ENCODE measurements at places on chromosomes 12 and 14.

DNA sequence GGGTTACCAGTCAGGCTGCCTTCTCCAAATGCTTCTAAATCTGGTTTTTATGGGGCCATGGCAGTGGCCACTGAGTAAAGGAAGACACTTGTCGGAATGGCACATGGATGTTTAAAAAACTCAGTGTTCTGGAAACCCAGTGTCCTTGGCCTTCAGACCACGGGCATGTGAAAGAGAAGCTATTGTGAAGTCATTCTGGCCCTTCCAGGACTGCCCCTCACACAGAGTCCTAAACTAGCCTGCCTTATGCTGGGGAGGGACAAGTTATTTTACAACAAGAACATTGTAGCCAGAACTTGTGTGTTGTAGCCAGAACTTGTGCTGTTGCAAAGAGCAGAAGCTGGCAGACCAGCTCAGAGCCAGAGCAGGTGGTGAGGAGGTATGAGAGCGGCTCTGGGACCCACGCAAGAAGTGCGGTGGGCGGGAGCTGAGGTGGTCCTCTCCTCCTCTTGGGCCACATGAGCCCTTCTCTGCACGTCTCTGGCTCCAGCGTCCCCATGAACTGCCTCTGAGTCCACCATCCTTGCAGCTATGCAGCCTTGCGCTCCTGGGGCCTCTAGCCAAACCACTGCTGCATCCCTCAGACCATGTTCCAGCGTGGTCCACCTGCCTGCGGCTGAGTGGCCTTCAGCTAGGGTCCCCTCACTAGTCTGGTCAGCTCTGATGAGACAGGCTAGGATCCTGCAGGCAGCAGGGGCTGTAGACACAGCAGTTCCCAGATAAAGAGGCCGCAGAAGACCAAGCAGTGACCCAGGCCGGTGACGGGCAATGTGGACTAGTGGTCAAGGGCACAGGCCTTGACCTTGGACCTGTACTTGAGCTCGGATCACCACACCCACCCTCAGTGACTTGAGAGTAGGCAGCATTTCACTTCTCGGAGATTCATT, 32.5 kb downstream of the MMAB start:
- no peak for DNase-seq
- no peak overlapping the region for H3K27ac ChIP-seq
- H3K36me3 ChIP-seq: peaks cover 13% of the 10 kb centered on the region
- H3K27me3 ChIP-seq: no peaks in the 10 kb centered on the region
- H3K4me1 ChIP-seq: peaks cover 6% of the 10 kb centered on the region

DNA sequence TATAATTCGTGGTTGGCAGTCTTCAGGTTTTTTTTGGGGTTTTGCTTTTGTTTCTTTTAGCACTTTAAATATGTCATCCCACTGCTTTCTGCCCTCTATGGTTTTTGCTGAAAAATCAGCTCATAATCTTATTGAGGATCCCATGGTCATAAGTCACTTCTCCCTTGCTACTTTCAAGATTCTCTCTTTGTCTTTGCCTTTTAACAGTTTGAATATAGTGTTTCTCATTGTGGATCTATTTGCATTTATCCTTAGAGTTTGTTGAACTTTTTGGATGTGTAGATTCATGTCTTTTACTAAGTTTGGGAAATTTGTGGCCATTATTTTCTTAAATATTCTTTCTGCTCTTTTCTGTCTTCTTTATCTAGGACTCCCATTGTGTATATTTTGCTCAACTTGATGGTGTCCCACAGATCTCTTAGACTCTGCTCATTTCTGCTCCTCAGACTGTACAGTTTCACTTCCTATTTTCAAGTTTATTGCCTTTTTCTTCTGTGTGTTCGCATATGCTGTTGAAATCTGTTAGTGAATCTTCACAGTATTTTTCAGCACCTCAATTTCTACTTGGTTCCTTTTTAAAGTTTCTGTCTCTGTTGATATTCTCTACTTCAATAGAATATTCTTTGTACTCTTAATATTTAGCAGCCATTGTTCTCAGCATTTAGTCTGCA, 70.8 kb downstream of the WNK1 start:
- H3K4me3 ChIP-seq: no peak overlapping the region
- H3K27ac ChIP-seq: no peak overlapping the region
- no peaks in the 10 kb centered on the region for H3K27me3 ChIP-seq
- no peak for DNase-seq
- H3K4me1 ChIP-seq: peaks cover 12% of the 10 kb centered on the region

DNA sequence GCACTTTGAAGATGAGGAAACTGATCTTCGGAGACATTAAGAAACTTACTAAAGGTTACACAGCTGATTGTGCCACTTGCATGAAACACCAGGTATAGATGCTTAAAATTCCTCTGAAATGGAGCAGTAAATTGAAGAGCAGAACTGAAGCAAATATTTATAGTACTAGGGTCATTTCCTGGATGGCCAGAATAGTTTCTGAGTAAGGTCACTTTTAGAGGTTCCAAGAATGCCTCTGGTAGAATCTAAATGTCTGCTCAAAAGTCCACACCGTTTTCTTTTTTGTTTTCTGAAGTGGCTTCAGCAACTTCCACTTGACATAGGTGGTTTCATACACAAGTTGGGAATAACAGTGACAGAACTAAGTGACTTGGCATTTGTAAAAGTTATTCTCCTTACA, 19.4 kb downstream of the TPH2 start:
- no peaks in the 10 kb centered on the region for H3K4me1 ChIP-seq
- no peaks in the 10 kb centered on the region for H3K36me3 ChIP-seq
- no peak for DNase-seq
- no peaks in the 10 kb centered on the region for H3K27me3 ChIP-seq
- H3K27ac ChIP-seq: no peak overlapping the region

DNA sequence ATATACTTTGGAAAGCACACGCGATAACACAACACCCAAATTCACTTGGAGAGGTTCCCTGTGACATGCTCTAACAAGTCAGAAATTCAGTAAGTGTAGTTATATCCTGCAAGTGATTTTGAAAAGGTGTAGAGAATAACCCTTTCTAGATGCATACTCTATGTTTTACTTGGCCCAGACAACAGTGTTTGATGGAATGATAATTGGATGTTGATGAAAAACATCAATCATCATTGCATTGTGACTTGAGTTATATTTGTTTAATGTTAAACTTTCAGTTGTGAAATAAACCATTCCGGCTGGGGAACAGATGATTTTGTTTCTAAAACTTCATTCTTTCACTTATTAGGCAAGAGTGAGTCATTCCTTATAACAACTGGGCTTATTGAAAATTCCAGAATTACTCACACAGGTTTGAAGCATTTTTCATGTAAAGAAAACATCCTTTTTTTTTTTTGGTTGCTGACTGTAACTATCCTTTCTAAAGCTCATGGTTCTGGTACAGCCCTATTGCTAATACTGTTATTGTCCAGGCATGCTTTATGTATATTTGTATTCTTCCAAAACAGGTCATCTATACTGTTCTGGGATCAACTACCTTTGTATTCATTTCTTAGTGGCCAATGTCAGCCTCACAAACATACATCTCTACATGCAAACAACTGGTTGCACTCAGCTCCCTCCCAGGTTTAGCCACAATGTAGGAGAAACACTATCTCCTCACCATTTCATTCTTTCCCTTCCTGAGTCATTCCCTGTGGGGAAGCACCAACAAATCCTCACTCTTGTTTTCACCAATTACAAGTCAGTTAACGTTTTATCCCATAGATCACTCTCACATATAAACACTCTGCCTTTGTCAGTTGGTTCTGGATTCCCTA, 121.2 kb upstream of the LRIG3 start:
- peak; percentile 45 for DNase-seq
- H3K27me3 ChIP-seq: no peaks in the 10 kb centered on the region
- H3K4me1 ChIP-seq: no peaks in the 10 kb centered on the region

- no peaks in the 10 kb centered on the region for H3K27me3 ChIP-seq
- no peak for DNase-seq
- no peak overlapping the region for H3K4me3 ChIP-seq
- H3K36me3 ChIP-seq: no peaks in the 10 kb centered on the region
These were observed 524.8 kb downstream of the SOX5 start for GRCh38 chr12:23424685-23425084.

DNA sequence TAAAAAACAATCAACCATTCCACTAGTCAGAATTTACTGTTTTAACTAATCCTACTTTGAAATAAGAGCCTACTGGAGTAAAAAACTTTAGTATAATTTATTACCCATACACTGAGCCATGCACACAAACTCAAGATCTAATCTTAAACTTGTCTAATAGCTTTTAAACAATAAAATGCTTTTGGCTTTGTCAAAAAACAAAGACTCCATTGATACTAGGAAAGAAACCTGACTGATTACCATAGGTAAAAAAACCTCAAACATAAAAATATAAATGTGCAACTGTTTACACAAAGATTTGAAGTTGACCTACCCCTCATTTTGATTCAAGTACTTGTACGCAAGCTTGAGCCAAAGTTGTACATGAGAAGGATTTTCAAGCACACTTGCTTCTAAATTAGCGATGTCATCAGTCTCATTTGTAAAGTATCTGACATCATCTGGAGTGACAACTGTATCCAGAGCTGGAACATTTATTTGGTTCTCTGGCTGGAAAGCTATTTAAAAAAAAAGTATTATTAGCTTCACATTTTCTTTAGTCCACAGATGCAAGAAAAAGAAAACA, 36.1 kb downstream of the ZFC3H1 start:
- H3K4me1 ChIP-seq: no peaks in the 10 kb centered on the region
- peaks cover 100% of the 10 kb centered on the region for H3K36me3 ChIP-seq
- H3K4me3 ChIP-seq: no peak overlapping the region

GRCh38 chr12:46451276-46452021, 78.9 kb upstream of the SLC38A2 start:
- H3K27ac ChIP-seq: no peak overlapping the region
- no peaks in the 10 kb centered on the region for H3K36me3 ChIP-seq
- peaks cover 5% of the 10 kb centered on the region for H3K4me1 ChIP-seq
- no peaks in the 10 kb centered on the region for H3K27me3 ChIP-seq

- no peaks in the 10 kb centered on the region for H3K4me1 ChIP-seq
- H3K27ac ChIP-seq: no peak overlapping the region
- no peaks in the 10 kb centered on the region for H3K27me3 ChIP-seq
- no peaks in the 10 kb centered on the region for H3K36me3 ChIP-seq
- DNase-seq: no peak
- no peak overlapping the region for H3K4me3 ChIP-seq
These were observed 9.8 kb upstream of the C12orf42 start for GRCh38 chr12:103505371-103506236.

- DNase-seq: no peak
- H3K36me3 ChIP-seq: no peaks in the 10 kb centered on the region
- H3K27ac ChIP-seq: no peak overlapping the region
- no peak overlapping the region for H3K4me3 ChIP-seq
- H3K4me1 ChIP-seq: no peaks in the 10 kb centered on the region
These were observed 108.8 kb upstream of the ARHGAP5 start for GRCh38 chr14:31968107-31968810.

DNA sequence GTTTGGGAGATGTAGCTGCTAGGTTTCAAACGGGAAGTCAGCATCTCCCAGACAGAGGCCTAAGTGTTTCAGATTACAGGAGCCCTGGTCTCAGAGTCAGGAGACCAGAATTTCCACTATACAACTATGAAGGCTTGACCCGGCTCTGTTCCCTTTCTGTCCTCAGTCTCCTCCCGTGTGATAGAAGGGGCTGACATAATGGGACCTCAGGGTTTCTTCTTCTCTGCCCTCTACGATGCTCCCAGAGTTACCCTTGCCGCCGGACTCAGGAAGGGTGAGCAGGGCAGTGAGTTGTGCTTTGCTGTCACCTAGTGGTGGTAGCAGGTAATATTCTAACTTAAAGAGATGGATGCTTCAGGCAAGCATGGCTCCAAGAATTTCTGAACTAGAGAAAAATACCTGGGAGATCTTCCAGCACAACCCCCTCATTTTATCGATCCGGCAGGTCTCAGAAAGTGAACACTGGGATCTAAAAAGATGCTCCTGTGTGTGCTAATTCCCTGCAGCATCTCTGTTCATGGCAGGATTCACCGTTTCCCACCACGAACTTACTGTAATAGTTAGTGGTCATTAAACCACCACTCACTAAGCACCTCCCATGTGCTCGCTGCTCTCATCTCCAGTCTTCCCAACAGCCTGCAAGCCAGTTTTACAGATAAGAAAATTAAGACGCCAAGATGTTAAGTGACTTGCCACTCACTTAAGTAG, 84.4 kb downstream of the VWF start:
- no peak overlapping the region for H3K27ac ChIP-seq
- H3K4me3 ChIP-seq: no peak overlapping the region
- peaks cover 4% of the 10 kb centered on the region for H3K27me3 ChIP-seq
- H3K36me3 ChIP-seq: no peaks in the 10 kb centered on the region
- H3K4me1 ChIP-seq: no peaks in the 10 kb centered on the region

GRCh38 chr12:26112703-26113147, 12.1 kb downstream of the BHLHE41 start:
- H3K27me3 ChIP-seq: no peaks in the 10 kb centered on the region
- no peak overlapping the region for H3K27ac ChIP-seq
- no peak overlapping the region for H3K4me3 ChIP-seq
- DNase-seq: no peak

DNA sequence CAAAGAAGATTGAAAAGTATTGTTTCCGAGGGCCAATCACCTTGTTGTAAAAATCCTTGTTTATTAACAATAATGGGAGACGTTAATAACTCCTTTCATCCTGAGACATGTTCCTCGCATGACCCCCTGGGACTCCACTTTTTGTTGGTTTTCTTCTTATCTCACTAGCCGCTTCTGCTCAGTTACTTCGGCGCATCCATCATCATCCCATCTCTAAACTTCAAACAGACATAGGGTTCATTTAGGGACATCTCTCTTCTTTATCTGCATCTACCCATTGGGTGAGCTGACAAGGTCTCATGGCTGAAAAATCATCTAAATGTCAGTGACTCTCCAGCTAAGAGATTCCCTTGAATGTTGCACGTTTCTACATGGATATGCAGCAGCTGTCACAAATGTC, 252.2 kb downstream of the ANO2 start:
- no peaks in the 10 kb centered on the region for H3K27me3 ChIP-seq
- H3K4me3 ChIP-seq: no peak overlapping the region
- DNase-seq: no peak
- H3K36me3 ChIP-seq: no peaks in the 10 kb centered on the region
- no peak overlapping the region for H3K27ac ChIP-seq

DNA sequence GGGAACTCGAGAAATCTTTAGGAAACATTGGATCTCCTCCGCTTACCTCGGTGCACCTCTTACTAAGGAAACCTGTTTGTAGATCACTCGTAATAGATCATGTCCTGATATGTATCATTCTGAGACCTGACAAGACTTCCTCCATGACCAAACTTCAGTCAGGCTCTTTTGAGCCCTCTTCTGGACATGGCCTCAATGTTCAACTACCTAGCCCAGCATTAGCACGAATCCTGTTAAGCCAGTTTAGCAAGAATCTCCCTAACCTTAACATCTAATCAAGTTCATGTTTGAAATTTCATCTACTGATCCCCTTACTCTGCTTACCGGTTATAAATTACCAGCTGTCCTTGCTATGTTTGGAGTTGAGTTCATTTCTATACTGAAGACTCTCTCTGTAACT, 713.9 kb upstream of the USP15 start:
- H3K27me3 ChIP-seq: no peaks in the 10 kb centered on the region
- no peak for DNase-seq
- H3K4me3 ChIP-seq: no peak overlapping the region
- H3K36me3 ChIP-seq: no peaks in the 10 kb centered on the region

GRCh38 chr12:88924162-88924561, 343.9 kb upstream of the KITLG start:
- peaks cover 16% of the 10 kb centered on the region for H3K4me1 ChIP-seq
- H3K27ac ChIP-seq: no peak overlapping the region
- H3K4me3 ChIP-seq: no peak overlapping the region
- H3K36me3 ChIP-seq: no peaks in the 10 kb centered on the region
- no peaks in the 10 kb centered on the region for H3K27me3 ChIP-seq
